ENCODE measurements at places on chromosomes 16 and 17. TPM values are rescaled to one million over a fixed set of nuclear protein-coding genes. Genes with fewer than 3 reads are reported as not detected.

- no peak for DNase-seq
These were observed 1.4 kb upstream of the GRN start for GRCh38 chr17:44343510-44344209.

GRCh38 chr16:24909856-24910255 lies 64.1 kb downstream of the SLC5A11 start:
- no peak for DNase-seq

DNA sequence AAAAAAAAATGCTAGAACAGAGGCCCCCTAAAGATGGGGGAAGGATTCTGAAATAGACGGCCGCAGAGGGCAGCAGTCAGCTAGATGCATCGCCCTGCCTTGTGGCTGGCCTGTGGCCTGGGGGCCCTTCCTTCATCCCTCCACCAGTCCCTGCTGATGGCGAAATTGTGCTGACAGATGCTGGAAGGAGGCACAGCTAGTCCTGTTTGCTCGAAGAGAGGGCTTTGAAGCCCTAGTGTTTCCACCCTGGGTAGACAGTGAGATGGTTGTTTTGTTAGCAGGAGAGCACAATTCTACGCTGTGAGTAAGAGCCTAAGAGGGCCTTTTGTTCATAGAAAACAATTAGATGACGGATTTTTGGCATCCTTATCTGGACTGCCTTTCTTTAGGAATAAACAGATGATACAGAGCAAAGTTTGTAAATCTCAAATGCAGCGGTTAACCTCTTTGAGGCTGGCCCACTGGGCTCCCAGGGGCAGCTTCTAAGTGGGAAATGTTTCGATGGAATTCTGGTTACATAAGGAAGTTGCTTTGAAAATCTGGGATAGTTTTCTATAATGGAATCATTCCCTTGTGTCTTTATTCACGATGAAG lies 23.0 kb downstream of the VPS35L start:
- DNase-seq = no peak

DNA sequence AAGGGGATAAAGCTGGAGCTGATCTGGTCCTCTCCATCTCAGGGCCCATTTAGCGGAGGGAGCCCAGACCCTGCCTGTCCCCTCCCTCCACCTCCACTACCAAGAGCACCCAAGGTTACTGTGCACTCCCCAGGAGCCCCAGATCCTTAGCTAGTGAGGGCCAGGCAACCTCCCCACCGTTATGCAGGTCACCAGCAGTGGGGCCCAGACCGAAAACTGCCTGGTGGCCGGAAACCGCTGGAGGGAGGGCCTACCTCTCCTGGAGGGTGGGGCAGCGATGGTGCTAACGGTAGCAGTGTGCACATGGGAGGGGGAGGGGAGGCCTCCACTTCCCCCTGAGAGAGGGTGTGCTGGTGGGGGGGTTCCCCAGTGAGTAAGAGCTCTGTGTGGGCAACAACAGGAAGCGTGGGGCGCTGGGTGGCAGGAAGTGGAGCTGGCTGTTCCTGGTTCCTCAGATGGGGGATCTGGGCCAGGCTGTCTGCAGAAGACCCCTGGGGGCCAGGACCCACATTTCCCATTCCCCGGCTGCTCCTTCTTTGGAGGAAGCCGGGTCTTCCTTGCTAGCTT lies 4.4 kb downstream of the FMNL1 start:
- peak; percentile 80 for DNase-seq

The CDR2L gene
- total RNA-seq = 7.9 TPM

- DNase-seq = no peak
These were observed 29.4 kb downstream of the HMOX2 start for GRCh38 chr16:4505356-4506147.

DNA sequence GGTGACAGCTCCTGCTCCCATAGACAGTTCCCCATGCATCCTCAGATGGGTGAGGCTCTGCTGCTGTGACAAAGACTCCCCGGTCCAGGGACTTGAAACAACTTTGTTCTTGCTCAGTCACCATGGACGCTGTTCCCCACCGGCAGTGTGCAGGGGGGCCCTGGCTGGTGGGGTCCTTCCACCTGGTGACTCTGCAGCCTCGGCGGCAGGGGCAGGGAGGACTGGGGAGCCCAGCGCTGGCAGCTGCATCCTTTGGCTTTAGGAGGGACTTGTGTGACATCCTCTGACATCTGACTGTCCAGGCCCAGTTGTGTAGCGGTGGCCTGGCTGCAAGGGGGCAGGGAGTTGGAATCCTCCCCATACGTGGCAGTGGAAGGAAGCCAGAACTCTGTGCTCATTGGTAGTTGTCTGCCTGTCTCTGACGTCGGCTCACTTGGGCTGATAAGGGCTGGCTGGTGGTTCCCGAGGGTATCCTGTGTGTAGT lies 107.3 kb downstream of the CMIP start:
- no peak for DNase-seq

GRCh38 chr16:24861461-24861860 lies 15.7 kb downstream of the SLC5A11 start:
- DNase-seq = no peak

- no peak for DNase-seq
These were observed 95.2 kb downstream of the CCDC182 start for GRCh38 chr17:57649731-57650484.

- DNase-seq = no peak
These were observed 31.1 kb downstream of the BAIAP2 start for GRCh38 chr17:81066072-81066471.

- DNase-seq = no peak
These were observed 356.0 kb downstream of the C16orf95 start for GRCh38 chr16:86961171-86961601.

The PPM1E gene
- 0.23 TPM for total RNA-seq

Measured in esophagus squamous epithelium (tissue), 5 donors.